Activated gamma-delta T cell treated with anti-CD3 and anti-CD28 coated beads, Interleukin-2, amount 50 U/mL, for 16 hours (primary cell): ENCODE measurements at places on chromosomes 11 and 22.

DNA sequence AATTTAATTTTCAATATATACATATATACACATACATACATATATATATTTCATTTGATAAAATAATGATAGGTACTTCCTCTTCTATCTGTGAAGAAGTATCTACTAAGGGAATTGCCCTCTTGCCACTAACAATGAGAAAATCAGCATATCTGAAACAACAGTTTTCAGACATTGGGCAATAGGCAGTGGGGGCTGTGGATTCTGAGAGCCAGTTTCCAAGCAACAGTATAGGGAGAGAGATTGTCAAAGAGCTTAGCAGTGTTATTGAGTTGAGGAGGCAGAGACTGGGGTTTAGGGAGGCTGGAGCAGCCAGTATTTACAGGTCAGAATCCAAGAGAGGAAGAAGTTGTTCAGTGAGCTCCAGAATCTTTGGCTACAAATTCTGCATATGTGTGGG, 119.3 kb downstream of the ARFGAP2 start:
- DNase-seq: no peak

GRCh38 chr22:44664149-44664548, 37.9 kb upstream of the PRR5 start:
- peak; percentile 30 for DNase-seq

- no peak for DNase-seq
These were observed 26.2 kb downstream of the MTMR2 start for GRCh38 chr11:95897731-95898130.

DNA sequence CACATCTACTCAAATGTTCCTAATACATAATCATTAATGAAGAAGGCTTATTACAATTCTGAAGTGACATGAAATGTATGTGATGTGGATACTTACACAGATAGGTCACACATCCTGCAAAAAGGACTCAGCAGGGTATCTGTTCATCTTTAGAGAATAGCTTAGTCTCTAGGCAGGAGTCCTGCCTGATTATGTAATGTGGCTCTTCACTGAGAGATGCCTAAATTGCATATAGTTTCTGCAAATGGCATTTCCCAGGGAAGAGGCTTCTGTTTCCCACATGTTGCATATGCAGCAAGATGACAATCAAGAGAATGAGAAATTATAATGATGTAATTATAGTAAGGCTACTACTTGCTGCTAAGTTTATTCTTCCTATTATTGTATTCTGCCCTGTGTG, 58.8 kb upstream of the SLC36A4 start:
- no peak for DNase-seq

DNA sequence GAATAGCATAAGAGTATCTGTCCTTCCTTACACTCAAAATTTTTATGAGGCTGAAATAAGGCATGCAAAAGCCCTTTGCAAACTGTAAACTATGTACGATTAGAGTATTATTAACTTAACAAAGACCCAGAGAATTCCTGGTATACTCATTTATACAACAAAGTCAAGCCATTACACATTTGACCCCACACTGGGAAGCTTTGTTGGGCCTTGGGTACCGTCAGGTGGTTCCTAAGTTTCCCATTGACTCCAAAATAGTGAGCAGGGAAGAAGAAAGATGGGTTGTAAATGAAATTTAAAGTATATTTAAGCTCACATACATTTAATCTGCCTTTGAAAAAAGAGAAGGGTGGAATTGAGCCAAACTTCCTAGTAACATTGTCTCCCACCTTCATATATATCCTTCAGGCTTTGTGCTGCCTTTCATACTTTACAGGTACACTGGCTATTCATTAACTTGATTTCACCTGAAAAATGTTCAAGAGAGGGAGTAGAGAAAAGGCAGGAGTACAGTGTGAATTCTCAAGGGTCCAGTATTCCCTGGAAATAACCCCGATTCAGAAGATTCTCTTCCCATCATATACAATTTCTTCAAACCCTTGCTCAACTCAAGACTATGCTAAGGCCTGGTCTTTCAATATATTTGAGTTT, 68.6 kb downstream of the SOX6 start:
- DNase-seq: no peak

- no peak for DNase-seq
These were observed 123.8 kb upstream of the SORL1-AS1 start for GRCh38 chr11:121576531-121576930.

DNA sequence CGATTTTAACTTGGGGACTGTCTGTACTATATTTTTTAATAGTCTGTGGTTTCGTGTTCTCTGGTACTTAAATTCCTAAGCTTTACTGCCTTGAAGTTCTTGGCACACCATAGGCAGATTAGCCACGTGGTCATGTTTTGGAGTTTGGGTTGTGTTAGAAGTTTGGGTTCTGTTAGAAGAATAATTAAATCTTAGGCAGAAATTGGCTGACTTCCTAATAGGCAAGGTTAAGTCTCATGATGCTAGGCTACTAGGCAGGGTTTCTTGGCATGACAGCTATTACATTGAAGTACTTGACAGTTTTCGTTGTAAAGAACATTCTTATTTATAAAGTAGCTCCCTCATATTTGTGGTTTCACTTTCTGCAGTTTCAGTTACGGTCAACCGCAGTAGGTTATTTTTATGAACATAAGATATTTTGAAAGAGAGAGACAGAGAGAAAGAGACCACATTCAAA, 30.0 kb upstream of the MMP7 start:
- no peak for DNase-seq

- no peak for DNase-seq
These were observed 22.5 kb downstream of the KRTAP5-5 start for GRCh38 chr11:1652026-1652425.

- DNase-seq: no peak
These were observed 63.5 kb upstream of the WNT11 start for GRCh38 chr11:76269661-76270261.

DNA sequence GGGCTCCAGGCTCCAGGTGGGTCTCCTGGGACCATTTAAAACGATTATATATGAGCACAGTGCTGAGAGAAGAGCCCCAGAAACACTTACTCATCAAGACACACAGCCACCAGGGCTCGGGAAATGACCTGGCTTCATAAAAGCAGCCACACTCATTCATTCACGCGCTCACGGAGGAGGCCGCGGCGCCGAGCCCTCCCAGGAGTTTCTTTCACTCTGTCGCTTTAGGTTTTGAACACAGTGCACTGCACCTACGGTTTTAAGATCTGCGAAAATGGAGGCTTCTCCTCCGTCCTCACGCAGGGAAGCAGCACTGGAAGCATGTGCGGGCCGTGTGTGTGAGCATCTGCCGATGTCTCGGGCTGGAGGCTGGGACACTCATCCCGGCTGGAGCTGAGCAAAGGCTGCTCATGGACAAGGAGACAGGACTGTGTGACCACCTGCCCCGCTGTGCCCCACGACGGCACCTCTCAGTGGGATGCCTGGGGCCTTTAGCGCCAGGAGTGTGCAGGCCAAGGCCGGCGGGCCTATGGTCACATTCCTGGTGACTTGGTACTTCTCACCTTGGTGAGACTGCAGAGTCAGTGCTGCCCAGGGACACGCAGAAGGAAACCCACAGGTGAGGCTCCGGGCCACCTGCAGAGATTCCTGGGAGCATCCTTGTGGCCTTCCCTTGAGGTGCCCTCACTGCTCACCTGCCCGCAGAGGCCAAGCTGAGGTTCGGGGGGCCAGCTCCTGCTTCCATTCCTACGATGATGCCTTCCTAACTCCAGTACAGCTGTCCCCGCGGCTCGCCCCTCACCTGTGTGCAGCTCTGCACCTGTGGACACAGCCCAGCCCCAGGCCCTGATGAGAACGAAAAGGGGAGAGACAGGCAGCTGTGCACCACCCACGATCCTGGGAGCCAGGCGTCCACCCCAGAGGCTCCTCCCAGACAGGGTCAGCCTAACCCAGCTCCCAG, 872.0 kb downstream of the BRD1 start:
- no peak for DNase-seq

DNA sequence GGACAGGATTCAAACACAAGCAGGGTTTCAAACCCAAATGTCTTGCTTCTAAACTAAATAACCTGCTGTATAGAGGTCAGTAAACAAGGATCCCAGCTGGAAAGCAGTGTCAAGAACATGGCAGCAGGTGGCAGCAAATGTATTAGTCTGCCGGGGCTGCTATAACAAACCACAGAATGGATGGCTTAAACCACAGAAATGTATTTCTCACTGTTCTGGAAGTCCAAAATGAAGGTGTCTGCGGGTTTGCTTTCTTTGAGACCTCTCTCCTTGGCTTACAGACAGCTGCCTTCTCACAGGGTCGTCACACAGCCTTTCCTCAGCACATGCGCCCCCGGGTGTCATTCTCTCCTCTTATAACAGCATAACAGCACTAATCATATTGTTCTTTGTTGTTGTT, 65.1 kb upstream of the LRRC55 start:
- DNase-seq: no peak

GRCh38 chr22:35431483-35432227, 31.7 kb downstream of the MCM5 start:
- DNase-seq: no peak

DNA sequence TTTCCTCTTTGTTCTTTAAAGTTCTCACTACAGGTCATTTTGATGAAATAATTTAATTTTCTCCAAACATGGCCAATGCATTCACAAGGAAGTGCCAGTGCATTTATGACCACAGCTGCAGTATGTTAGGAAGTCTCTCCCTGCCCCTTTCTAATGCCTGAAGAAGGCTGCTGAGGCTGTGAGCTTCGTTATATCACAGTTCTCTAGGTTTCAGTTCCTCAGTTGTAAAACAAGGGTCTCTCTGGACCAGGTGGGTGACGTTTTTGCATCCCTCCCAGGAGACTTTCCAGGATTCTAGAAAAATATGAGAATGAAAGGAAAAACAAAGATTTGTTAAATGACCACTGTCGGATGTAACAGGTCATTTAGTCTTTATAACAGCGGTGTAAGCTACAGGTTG, 171.6 kb downstream of the LARGE1 start:
- no peak for DNase-seq

DNA sequence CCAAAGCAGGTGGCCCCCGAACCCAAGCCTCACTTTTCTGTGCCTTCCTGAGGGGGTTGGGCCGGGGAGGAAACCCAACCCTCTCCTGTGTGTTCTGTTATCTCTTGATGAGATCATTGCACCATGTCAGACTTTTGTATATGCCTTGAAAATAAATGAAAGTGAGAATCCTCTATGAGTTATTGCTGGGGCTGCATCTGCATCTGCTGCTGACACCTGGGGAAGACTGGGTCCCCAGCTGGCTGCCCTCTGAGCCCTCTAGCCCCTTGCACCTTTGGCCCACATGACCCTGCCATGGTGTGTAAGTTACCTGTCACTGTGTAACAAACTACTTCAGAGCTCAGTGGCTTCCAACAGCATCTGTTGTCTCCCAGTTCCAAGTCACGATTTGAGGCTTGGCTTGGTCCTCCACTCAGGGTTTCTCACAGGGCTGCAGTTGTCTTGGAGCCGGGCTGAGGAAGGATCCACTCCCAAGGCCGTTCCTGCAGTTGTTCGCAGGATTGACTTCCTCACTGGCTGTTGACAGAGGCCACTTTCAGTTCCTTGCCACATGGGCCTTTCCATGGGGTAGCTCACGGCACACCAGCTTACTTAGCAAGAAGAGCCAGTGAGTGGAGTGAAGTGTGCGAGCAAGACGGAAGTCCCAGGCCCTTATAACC, 13.5 kb upstream of the UVRAG start:
- DNase-seq: no peak
